ENCODE measurements at places on chromosomes 3 and 15.

GRCh38 chr15:43244092-43244491, 22.6 kb downstream of the TGM5 start:
- no peak for DNase-seq

DNA sequence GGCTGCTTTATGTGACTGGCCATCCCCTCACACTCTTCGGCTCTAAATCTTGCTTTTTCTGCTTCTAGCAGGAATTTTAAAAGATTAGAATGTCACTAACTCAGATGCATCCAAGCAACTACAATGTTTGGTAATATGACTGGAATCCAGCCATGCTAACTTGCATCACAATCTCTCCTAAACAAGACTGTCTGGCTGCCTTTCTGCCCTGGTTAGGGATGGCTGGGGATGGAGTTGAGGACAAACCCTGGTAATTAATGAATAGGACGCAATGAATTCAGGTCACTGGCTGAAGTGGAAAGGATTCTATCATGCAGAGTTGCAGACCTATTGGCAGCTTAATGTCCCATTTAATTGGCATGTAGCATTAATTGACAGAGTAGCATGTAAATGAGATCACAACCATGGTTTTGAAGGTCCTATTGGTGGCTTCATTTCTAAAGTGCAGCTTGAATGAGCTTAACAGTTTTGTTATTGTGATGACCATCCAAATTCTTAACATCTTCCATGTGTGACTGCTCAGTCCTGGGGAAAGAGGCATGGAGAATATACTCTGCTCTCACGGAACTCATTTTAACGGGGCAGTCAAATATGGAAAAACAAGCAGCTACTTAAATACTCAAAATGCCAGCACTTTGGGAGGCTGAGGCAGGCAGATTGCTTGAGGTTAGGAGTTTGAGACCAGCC, 21.7 kb downstream of the NMNAT3 start:
- no peak for DNase-seq

DNA sequence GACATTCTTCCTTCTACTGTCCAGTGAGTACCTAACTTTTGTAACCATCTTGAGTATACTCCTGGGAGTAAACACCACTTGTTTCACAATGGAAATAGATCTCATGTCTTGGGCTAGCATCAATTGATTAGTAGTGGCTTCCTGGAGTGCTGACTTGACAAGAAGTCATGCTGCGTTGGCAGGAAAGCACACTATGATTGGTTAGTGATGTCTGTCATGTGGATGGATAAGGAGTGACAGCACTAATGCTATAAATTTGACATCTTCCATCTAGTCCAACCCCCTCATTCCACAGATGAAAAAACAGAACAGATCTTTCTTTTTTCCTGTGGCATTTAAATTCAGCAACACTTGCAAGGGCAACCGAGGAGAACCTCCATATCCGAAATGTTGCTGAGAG, 47.6 kb upstream of the PRICKLE2 start:
- DNase-seq: no peak

- no peak for DNase-seq
Measured at GRCh38 chr3:119236756-119237155, 3.9 kb downstream of the B4GALT4 start.

GRCh38 chr15:56428821-56429458, 36.0 kb downstream of the MNS1 start:
- DNase-seq: peak; percentile 29

GRCh38 chr3:132593947-132594323, 3.1 kb upstream of the ACKR4 start:
- peak; percentile 22 for DNase-seq

DNA sequence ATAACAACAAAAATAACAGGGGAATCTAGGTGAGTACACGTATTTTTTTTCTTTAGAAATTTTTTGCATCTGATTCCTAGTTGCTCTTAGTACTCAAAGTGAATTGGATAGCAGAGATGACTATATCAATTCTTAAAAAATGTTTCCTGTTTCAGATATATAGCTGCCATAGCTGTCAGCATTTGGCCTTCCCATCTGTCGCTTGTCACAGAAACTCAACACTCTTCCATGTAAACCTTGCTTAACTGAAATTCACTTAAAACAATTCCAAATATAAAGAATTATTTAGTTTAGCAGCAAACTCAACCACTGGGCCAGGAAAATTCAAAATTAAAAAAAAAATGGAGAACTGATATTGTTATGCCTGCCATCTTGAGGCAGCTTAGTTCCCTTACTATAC, 807.5 kb downstream of the IGSF11 start:
- no peak for DNase-seq

DNA sequence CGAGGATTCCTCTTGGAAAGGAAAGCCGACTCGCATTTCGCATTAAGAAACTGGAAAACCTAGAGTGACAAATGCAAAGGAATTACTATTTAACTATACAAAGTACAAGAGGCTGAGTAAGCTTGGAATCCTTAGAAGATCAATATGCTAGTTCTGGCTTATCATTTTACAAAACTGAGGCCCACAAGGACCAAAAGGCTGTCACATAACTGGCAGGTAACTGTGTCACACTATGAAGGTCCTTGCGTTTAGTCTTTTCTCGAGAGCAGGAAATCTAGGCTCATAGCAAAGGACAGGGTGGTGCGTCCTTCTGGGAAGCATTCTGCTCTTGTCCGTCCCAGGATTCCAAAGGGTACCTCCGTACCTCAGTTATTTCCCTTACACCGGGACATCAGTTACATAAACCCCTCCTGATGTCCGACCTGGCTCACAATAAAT, 629 bp downstream of the RPL24 start:
- DNase-seq: no peak

DNA sequence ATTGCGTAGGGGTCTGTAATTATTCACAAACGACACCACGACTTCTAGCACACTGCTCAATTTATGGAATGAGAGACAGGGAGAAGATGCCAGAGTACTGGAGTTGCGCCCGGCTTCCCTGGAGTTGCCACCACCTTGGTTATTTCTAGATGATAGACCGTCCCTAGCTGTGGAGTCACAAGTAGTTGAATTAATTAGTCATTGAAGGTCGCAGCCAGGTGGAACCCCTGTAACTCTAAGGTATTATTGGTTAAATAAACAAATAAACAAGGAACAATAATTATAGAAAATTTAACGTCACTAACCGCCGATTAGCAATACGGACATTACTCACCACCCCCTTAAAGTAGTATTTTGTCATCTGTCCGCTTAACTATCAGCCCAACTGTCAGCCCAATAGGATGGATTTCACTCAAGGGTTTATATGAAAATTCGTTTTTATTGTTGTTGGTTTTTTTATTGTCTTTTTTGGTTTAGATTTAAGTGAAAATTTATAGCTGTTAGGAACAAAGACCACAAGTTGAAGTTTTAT, 911 bp upstream of the AZI2 start:
- DNase-seq: no peak

DNA sequence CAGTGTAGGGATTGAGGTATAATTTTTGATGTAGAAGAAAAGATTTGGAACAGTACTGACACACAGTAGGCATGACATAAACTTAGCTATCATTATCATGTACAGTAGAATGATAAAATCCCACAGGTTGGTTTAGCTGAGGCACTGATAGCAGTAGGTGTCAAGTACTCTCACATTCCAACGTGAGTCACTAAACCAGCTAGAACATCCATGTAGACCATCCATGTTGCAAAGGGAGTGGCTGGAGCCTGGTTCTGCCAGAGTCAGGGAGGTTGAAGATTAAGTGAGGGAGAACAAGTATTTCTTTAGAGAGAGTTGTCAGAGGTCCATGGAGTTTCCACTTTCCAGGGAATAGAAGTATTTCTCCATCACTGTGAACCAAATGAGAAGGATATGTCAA, 157.2 kb upstream of the TMEM108 start:
- DNase-seq: no peak

DNA sequence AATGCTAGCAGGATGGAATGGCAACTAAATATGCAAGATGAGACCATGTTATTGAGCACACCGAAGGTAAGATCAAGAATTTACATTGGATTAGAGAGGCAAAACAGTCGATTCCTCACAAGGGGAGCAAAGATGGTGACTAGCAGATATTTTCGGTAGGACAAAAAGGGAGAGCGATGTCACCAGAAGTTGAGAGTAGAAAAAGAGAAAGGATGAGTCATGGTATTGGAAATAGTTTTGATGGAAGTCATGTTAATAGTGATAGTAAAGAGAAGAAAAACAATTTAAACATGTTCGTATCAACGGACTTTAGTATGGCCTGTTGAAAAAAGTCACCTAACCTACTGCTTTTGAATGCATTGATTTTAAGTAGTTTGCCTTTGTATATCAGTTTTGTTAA, 55.0 kb downstream of the UBE2E2 start:
- DNase-seq: no peak

- no peak for DNase-seq
Measured at GRCh38 chr15:82647045-82647834, at the start of gene CPEB1. Gene CPEB1 (minus strand): TSS chr15:82647363. CDS start chr15:82628459, 18,904 bp downstream.

DNA sequence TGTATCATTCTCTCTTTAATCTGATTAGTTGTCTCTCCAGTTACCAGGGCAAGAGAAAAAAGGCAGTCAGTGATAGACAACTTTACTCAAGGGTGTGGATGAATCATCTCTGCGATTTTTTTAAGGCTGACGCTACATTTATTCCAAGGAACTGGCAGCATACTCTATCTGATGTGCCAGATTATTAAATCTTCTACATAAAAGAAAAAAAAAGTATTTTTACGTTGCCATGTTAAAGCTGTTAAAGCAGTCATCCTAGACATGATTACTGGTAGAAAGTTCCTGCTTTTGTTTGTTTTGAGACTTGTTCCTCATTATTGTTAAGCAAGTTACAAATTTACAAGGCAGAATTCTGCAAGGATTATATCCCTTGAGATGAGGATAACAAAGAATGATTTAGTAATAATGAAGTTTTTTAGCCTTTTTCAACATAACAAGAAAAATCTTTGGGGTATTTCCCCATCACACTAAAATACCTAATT, 121.7 kb downstream of the CBLB start:
- DNase-seq: peak; percentile 49

GRCh38 chr3:134608023-134608770, 42.6 kb downstream of the KY start:
- no peak for DNase-seq

- no peak for DNase-seq
Measured at GRCh38 chr15:57743424-57743823, 36.9 kb downstream of the POLR2M start.

- peak; percentile 64 for DNase-seq
Measured at GRCh38 chr3:132641837-132642538, 17.6 kb downstream of the ACAD11 start.

- no peak for DNase-seq
Measured at GRCh38 chr3:62496503-62496902, 123.2 kb upstream of the FEZF2 start.

DNA sequence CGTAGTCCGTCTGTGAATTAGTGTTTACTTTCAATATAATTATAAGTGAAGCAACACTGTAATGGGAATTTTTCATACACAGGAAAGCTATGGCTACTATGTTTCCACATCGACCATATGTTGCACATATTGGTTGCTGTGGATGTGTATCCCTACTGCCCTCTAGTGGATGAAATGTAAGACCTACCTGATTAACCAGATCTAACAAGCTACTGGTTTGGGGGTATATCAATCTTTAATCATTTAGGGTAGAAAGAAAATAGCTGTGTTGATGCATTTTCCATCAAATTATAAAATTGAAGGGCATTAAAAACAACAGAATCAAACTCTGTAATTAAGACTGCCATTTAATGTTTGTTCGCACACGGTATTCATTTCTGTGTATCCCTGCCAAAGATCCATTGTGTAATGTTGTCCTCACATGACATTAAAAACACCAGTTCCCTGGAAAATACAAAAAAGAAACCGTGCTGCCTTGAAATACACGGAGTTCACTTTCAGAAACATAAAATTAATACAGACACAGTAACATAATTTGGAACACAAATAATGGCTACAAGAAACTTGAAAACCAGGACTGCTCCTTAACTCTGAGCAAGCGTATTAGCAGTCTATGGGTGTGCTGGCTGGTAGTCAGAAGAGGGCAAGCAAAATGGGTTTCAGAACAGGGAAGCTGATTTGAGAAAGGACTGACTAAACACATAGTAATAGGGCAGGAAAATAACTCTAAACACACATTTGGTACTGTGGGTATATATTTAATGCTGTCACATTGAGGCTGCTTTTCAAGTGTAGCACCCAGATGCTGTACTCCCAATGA, 125.1 kb downstream of the TIGIT start:
- DNase-seq: peak; percentile 70

GRCh38 chr15:62742409-62743171, 300.0 kb upstream of the TPM1 start:
- peak; percentile 74 for DNase-seq

DNA sequence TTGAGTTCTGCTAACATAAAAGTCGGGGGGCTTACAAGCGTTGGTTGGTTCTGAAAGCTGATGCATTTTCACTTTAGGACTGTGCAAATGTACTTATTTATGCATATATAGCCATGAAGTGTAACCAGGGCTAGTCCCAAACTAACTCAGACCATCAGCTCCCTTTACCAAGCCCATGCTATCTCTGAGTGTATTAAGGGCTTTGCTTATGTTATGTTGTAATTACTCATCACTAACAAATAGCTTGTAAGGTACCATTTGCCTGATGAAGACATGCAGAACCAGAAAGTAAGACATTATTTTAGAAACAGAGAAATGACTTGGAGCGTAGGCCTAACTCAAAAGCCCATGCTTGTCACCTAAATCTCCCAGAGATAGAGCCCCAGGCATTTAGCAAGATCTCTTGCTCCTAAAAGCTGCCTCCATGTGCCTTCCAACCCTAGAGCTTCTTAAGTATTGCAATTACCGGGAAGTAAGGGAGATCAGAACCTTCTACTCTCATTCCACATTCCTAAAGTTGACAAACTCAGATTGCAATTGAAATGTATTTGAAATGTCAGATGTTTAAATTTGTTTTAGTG, 362.9 kb upstream of the RBMS3 start:
- no peak for DNase-seq

Data from astrocyte of the cerebellum (primary cell).